H1 (cell line): ENCODE measurements at places on chromosomes 4 and X.

DNA sequence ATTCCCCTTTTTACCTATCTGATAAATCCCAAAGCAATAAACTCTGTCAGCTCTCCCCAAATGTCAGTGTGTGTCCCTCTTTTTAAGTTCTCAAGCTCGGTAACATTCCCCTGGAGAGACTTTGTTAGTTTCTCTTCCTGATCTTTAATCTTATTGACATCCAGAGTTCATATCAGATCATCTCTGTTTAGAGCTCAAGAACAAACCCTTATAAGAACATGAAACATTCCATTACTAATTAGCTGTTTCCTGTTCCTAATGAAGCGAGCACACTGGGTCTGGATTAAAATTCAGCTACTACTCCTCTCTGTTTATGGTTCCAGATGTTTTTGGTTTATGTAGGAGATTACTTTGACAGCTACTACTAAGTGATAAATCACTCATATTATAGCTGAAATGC is 681.5 kb downstream of the DACH2 start:
- no peak for DNase-seq

DNA sequence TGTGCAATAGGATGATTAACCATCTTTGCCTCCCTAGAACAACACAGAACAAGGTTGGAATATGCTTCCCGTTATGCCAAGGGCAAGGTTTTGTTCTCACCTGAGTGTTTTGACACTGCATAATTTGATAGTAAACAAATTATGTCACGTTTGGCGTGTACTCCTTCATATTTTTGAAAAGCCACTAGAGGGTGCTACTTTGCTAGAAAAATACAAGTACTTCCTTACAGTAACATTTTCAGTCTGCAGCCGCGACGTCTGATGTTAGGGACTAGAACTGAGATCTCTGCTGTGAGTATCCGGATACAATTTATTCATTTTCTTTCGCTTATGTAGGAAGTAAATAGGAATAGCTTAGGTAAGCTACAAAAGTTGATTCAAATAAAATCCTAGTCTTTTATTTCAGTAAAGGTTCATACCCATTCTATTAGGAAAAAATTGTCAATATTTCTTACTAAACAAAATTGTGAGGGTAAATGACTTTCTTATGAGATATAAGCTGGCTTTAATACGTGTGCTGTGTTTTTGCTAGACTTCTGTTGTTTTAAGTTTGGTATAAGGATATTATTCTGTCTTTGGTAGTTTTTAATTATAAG is 181.1 kb upstream of the WDFY3 start:
- no peak for DNase-seq

GRCh38 chr4:168662297-168662984 is 165.6 kb downstream of the PALLD start:
- no peak for DNase-seq

DNA sequence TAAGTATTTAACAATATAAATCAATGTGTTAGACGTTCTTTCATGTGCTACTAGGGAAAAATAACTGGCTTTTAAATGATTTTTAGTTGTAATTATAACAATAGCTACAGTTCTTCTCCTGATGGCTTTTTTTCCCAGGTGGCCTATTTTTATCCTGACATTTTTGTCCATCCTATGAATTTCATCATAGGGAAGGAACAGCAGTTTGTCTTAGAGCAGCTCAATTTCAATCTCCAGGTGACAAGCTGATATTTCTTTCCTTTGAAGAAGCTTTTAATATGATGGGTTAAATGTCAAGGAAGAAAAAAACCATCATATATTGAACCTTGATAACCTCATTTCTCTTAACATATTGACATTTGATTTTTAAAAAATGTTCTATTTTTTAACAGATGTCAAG is 163.0 kb upstream of the AGA start:
- DNase-seq = no peak

DNA sequence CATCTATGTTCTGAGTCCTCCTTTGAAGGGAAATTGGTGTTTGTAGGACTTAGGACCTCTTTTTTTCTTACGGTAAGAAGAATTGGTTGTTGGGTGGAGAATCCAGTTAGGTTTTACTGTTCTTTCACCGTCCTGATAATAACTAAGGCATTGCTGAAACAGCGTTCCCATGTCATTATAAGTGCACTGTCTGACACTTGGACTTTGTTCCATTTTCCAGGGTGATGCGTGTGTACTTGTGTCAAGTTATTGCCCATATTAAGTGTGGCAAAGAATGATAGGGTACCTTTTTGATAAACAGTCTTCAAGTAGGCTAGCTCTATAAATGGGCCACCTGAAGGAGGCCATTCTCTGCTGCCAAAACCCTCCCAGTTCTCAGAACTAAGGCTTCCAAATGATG is 119.7 kb downstream of the AASDH start:
- DNase-seq = no peak

DNA sequence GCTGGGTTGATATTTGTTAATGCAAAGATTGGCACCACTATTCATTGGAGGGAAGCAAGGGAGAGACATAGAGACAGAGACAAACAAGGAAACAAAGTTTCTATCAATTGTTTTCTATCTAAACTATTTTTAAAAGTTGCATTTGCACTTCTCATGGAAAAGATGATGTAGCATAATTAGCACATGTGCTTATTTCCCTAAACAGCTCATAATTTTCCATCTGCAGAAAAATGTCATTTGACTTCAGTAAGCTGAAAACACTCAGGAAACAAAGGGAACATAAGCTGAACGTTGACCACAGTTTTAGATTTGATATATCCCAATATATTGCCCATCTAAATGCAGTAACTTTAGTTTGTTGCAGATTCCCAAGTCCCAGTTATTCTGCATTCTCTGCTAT is 18.5 kb upstream of the SPP1 start:
- no peak for DNase-seq

DNA sequence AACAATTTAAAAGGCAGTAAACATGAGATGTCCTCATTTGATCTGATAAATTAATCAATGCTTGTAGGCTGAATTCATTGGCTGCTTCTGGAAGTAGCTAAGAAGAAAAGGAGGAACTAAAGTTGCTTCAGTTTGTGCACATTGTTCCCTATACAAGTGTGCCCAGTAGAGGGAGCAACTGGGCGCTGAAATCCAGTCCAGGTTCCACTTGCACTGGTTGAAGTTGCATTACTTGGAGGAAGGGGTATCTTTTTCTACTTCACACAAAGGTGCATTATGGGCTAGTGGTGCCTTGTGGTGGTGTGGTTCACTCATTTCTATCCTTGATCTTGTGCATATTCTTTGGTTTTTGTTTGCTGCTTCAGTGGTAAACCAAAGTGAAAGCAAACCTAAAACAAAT is 67.9 kb upstream of the SOX3 start:
- peak; percentile 44 for DNase-seq

DNA sequence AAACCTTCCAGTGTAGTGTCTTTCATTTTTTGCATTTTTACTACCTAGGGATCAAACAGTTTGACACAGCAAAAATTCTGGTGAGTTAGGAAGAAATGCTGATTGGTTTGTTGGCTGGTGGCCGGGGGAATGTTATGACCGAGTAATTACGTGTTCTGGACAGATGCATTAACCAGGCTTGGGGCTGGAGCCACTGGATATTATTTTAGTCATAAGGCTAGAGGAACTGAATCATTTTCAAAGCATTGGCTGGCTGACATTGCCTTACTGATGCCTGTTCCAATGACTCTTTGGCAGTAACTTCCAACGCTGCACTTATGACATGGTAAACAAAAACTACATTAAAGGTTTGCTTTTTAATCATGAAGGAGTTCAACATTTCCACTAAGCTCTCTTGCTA is 84.6 kb downstream of the FBXO8 start:
- DNase-seq = no peak

DNA sequence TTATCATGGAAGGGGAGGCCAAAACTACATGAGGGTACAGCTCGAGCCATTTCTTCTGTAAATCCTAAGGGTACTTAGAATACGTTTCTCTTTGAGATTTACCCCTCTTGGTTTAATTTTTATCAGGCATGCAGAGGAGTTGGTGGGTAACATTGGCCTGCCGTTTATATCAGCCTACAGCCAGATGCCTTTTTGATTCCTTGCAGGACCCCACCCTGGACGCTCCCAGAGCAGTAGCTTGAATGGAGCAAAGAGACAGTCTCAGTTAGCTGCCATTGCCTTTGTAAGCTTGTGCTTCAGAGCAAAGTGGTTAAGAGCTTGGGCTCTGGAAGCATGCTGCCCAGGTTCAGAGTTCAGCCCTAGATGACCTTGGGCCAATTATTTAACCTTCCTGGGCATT is 9.0 kb downstream of the DOCK11 start:
- no peak for DNase-seq

GRCh38 chr4:131258361-131258760 is 1890.7 kb upstream of the PCDH10 start:
- no peak for DNase-seq

DNA sequence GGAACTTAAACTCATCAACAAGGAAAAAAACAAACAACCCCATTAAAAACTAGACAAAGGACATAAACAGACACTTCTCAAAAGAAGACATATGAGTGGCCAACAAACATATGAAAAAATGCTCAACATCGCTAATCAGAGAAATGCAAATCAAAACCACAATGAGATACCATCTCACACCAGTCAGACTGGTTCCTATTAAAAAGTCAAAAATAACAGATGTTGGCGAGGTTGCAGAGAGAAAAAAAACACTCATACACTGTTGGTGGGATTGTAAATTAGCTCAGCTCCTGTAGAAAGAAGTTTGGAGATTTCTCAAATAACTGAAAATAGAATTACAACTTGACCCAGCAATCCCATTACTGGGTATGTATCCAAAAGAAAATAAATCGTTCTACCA is 28.7 kb downstream of the APLN start:
- no peak for DNase-seq

GRCh38 chr4:3406431-3406830 is 35.3 kb upstream of the HGFAC start:
- DNase-seq = no peak

DNA sequence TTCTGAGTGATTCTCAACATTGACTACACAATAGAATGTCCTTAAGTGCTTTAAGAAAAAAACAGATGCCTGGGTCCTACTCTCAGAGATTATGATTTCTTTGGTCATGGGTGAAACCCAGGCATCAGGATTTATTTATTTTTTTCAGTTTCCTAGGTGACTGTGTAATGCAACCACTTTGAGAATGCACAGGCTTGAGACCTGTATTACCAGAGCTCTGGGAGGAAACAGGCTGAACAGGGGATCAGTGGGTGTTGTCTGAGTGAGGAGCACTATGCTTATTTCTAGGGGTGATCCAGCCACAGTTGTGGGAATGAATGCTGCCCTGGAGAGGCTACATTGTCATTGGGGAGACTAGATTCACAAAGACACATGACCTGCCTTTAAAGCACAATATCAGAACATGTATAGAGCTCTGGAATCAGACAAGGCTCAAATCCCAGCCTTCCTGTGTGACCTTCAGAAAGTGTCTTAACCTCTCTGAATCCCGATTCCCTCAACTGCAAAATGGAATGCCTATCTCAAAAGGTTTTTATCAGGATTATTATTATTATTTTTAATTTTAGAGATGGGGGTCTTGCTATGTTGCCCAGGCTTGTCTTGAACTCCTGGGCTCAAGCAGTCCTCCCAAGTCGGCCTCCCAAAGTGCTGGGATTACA is 61.6 kb upstream of the PRPS1 start:
- DNase-seq = no peak
